ENCODE measurements at places on chromosomes 7 and 10.

DNA sequence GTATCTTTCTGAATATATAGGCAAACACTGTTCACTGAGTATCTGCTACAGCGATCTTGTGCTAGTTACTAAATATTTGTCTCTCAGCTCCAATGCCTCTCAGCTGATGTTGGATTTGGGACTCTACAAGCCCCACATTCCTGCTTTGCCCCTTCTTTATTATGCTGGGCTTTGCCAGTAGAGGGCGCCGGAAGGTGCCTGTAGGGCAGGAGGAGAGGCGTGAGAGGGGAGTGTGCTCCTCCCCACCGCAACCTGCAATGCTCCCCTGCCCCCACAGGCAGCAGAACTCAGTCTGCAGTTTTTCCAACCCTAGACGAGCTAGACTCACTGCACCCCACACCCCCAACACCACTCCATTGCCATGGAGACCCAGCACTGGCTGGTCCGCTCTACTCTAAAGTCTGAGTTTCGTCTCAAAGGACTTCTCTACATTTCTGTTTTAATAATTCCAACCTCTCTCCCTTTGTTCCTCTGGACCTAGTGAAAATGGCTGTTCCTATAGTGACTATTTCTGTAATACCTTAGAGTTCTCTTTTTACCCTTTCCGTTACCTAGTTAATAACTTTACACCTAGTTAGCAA lies 337.6 kb downstream of the CCSER2 start:
- DNase-seq, result no peak

DNA sequence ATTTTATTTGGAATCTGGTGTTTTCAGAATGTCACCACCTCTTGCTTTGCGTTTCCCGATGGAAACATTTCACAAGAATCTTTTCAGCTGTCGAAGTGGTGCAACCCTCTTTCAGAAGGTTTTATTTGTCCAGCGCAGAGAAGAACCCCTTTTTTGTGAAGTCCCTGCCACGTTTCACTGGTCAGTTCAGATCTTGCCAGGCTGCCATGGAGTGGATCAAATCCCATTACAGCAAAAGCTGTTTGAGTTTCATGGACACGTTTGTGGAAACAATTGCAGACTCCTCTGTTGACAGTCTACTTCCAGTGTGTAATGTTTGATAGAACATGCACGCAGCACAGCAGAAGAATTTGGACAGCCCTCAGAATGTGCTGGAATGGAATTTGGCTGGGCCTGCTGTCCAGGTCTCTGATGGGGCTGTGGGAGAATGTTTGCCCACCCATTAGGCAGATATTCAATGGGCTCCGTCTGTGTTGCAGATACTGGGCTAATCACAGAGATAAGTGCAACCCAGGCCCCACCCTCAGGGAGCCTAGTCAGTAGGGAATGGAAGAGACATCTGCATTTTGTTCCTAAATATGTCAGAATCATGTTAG lies 143.2 kb downstream of the GRK5 start:
- no peak for DNase-seq

DNA sequence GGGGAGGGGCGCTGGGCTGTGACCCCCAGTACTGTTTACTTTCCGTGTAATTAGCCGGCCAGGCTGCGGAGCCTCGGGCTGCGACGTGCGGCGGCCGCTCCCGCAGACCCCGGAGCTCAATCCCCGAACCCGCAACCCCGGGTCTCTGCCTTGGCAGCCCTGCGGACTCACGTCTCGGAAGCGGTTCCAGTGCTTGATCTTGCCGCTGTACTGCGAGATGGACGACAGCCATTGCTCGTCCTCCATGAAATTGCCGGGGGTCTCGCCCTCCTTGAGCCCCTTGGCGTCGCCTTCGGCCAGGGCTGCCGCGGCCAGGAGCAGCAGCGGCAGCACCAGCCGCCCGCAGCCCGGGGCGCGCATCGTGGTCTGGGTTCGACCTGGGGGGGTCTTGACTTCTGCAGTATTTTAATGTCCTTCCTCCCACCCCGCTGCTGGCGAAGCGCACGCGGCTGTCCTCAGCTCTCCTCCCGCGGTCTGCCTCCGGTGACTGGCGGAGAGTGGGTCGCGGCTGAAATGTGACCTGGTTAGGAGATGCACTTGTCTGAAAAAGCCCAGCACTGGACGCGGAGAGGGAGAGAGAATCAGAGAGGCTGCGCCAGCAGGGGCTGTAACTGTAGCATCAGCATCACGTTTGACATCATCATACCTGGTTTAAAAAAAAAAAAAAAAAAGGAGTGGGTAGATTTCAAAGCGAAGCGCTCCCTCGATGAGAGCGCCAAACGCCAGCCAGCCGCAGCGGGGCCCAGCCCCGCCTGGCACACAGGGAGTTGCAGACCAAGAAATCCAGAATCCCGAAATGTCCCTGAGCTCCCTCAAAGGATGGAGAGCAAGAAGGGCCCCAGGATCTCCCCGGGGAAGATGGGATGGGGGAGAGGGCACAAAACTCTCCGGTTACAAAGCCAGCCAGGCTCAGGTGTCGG lies at the start of gene SPOCK2:
Gene SPOCK2, minus strand, starts transcription at position 583 of the 920 bp plus-strand sequence. Its CDS starts 223 bp downstream, at position 360.
- DNase-seq, result peak; percentile 83

DNA sequence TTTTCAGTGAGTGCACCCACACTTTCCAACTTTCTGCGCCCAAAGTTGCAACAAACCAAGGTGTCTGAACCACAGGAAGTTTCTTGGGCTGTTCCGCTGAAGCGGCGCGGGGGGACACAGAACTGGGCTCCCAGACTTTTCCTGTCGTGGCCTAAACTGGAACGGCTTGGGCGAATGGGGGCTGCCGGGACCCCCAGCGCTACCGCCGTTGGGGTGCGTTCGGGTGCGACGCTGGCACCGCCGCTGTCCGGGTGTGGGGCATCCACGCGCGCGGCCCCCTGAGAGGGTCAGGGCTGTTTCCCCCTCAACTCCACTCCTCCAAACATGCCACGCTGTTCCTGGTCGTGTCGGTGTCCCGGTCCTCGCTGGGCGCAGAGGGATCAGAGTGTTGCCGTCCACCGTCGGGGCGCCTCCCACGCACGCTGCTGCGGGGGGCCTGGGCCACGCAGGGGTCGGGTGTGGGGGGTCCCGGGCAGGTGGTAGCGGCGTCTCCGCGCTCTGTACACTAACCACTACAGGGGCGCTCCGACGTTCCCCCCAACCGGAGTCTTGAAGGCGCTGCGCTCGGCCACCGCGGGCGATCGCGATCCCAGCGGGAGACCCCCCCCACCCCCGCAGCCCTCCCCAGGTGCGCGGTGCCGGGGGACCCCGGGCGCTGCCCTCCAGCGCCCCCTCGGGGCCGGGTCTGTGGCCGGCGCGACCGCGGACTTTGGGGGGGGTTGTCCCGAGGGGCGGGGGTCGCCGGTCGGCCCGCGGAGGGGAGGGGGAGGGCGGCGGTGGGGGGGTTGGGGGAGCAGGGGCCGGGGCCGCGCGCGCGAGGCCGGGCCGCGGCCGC lies 2.2 kb upstream of the CUX1 start:
- DNase-seq, result peak; percentile 66

DNA sequence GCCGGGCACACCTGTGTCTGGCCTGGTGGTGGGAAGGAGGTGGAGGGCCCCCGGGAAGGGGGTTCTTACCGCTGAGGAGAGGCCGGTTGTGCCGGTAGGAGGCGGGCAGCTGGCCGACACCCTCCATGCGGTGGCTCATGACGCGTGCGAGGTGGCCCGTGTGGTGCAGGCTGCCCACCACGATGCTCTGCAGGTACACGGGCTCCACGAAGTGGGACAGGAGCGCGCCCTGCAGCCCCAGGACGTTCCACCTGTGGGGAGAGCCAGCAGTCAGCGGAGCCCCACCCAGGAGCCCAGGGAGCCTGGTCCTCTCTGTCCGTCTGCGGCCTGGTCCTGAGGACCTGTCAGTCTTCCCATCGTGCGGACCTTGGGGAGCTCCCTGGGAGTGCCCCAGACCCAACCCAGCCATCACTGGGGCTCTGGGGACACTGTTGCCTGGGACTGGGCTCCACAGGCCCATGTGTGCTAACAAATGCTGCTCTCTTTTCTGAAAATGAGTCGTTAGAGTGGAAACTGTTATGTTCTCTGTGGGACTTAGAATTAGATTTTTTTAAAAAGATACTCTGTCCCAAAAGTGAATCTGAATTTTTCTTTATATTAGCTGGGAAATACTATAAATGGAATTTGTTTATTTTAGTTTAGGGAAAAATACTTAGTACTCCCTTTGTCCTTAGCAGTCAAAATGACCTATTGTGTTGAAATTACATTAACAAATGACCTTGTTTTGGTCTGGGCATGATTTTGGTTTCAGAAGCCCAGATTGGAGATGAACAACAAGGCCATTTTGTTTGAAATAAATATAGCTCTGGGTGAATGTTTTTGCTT lies 143.9 kb downstream of the WDR37 start:
- DNase-seq, result no peak

- DNase-seq, result no peak
Observed at GRCh38 chr10:79937701-79938151, 11.2 kb downstream of the SFTPD start.

DNA sequence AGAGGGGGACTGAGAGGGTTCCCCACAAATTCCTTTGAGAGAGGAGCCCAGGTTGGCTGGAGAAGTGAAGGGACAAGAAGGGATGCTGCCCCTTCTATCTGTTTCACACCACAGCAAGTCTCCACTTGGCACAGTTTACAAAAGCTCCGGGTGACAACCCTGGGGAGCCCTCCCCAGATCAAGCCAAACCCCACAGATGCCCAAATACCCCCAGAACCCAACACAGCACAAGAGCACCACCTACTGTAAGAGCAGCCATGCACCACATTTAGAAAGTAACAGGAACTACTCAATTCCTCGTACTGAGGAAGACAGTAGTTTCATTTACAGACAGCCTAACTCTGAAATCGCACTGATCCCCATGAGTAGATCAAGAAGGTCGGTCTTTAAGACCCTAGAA lies 67.8 kb upstream of the ATP6V0A4 start:
- peak; percentile 64 for DNase-seq

GRCh38 chr7:85774986-85775385 lies 588.1 kb upstream of the SEMA3D start:
- no peak for DNase-seq

DNA sequence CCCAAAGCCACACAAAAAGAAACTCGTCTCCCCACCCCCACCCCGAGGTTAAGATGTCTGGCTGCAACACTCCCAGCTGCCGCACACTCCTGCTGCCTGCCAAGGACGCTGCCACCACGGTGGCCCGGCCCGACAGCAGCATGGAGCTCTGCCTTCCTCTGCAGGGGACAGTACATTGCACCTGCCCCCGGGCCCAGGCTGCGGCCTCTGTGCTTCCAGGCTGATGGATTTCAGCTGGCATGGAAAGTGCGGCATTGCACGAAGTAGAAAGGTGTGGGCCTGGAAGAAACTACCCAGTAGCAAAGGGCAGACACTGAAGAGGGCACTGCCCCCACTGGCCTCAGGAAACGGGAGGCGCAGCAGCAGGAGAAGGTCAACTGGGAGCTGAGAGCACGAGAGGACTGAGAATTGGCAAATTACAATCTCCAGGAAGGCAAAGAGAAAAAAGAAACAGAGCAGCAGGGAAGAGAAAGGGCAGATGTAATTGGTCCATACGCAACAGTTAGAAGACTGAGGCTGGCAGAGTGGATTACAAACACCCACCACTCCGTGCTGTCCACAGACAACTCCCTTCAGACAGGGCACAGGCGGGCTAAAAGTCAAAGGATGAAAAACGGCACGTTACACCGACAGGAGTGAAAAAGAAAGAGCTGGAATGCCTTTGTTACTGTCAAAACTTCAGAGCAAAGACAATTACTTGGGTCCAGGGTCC lies 117.1 kb upstream of the DIP2C start:
- DNase-seq, result no peak

GRCh38 chr7:42278344-42278743 lies 41.3 kb upstream of the GLI3 start:
- DNase-seq, result no peak

- no peak for DNase-seq
Observed at GRCh38 chr10:3786295-3787015, 1.4 kb upstream of the KLF6 start.

DNA sequence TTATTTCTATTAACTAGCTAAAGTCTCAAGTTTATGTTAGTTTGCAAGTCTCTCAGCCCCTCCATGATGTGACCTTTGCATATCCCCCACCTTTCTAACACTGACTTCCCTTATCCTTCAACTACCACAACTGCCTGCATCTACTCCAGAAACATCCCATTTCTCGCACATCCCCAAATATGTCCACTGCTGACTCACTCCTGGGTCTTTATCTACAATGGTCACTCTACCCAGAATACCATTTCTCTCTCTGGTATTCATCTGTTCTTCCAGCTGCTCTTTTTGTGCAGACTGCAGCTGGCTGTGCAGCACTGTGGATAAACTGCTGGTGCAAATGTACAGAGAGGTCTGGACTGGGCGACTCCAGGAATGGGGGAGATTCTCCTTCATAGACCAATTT lies 32.7 kb upstream of the PRSS1 start:
- DNase-seq, result no peak

DNA sequence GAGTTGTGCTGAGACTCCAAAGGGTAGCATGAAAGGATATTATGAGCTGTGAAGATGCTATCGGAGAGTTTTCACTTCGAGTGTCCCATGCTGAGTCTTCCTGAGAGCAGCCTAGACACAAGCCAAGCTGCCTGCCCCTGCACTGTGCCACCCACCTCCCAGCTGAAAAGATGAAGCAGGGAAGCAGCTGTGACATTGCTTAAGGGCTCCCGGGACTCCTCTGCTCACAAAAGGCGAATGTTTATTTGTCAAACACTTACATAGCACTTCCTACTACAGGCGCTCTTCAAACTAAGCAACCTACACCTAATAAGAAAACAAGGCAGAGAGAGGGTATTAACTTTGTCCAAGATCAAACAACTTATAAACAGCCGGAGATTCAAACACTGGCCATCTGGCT lies 95.6 kb downstream of the OSBPL3 start:
- DNase-seq, result no peak

GRCh38 chr10:44465401-44466115 lies 80.7 kb upstream of the CXCL12 start:
- DNase-seq, result no peak

GRCh38 chr7:128281605-128282380 lies 40.7 kb downstream of the LEP start:
- no peak for DNase-seq
